ENCODE measurements at places on chromosomes 12 and 14. TPM values are rescaled to one million over a fixed set of nuclear protein-coding genes. Genes with fewer than 3 reads are reported as not detected.

- no peak for DNase-seq
Observed at GRCh38 chr14:94046696-94047250, 20.6 kb downstream of the OTUB2 start.

DNA sequence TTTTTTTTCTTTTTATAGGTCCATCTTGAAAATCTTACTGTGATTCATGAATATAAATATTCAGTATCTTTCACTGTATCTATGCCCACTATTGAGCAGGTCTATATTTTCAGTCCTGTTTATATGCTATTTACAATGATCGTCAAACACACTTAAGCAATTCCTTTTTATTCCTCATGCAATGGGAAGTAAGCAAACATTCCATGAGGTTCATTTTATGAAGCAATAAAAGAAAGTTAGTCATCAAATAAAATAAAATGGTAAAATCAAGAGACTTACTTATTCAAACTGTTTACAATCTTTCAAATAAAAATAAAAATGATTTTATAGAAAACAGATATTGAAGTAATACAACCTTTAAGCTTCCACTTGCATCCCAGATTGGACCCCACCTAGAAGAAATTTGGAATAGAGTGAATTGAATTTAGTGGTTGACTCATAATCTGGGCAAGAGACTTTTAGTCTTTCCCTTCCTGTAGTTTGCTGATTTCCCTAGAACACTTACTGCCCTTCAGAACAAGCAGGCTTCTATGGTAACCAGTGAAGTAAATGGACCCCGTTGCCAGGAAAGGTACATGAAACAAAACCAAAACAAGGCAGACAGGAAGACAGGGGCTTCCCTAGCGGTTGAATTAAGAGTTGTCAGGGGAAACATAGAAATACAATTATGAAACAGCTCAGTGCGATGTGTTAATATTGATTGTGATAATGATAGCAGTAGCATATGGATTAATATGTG lies 241.0 kb upstream of the ATP2B1 start:
- DNase-seq = no peak

GRCh38 chr14:54777395-54777794 lies 125.2 kb downstream of the GCH1 start:
- DNase-seq = no peak

HNF1A gene
- not detected for total RNA-seq

GRCh38 chr12:38151991-38152700 lies 164.4 kb upstream of the ALG10B start:
- no peak for DNase-seq

KCNMB4 gene
- 2.5 TPM for total RNA-seq

DNA sequence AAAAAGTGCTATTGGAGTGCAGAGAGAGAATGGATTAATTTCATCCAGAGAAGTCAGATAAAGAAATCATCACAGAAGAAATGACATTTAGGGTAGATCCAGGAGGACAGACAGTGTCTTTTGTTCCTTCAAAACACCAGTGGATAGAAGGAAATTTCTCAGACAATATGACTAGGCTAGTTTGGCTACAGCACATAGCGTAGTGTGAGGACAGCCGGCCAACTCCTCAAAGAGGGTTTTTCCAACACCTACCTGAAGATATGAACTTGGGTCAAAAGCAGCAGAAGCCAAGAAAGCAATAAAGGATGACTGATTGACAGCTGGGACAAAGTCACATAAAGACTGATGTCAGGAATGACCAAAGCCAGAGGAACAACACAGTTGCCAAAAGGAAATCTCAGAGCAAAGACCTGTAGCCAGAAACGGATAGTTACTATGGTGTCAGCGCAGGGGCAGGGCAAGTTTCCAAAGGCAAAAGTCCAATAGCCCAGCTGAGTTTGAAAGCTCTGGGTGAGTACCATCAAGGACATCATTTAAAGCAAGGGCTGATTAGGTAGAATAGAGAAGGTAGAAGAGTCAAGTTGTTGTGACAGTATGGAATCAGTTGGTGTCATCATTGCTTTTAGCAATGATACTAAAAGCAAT lies 58.7 kb upstream of the PDE3A start:
- DNase-seq = no peak
